ENCODE measurements at places on chromosomes 1 and 21. TPM values are rescaled to one million over a fixed set of nuclear protein-coding genes. Genes with fewer than 3 reads are reported as not detected.
A peak's percentile ranks its signal among the peaks of the same experiment; 100 is the strongest.

Gene FCAMR
- not detected for total RNA-seq

Gene TACSTD2
- not detected for total RNA-seq

Gene SGIP1
- not detected for total RNA-seq

Gene VANGL2
- total RNA-seq, result 6.8 TPM

Gene PTGFR
- 0.44 TPM for total RNA-seq

DNA sequence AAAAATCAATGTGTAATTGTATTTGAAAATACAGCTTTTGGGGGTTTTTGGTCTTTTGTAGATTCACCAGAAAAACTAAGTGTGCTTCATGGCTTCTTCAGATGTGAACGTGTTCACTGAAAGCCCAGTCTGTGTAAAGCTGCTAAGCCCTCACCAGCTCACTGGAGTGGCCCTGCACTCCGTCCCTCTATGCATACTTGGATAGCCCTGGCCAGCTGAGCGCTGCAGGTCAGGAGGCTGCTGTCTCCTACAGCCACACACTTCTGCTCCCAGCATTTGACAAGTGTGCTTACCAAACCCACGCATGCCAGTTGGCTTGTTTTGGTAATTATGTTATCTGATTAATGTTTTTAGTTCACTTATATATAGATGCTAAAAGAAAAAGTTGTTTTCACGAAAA, 163.5 kb downstream of the TLR5 start:
- ATAC-seq, result no peak

DNA sequence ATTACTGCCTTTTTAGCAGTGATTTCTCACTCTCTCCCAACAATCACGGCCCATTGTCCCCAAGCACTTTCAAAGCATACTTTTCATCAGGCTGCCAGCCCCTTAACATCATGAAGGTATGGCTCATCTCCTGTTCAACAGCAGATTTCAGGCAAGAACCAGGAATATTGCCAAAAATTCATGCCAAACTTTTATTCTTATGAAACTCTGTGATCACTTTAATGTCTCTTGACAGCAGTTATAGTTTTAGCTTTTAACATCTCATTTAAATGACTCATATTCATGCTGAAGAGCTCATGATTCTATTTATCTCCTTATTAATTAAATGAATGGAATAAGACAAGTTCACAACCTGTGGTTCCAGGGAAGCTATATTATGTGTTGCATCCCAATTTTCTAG, 235.1 kb downstream of the GRIK1 start:
- ATAC-seq, result no peak

DNA sequence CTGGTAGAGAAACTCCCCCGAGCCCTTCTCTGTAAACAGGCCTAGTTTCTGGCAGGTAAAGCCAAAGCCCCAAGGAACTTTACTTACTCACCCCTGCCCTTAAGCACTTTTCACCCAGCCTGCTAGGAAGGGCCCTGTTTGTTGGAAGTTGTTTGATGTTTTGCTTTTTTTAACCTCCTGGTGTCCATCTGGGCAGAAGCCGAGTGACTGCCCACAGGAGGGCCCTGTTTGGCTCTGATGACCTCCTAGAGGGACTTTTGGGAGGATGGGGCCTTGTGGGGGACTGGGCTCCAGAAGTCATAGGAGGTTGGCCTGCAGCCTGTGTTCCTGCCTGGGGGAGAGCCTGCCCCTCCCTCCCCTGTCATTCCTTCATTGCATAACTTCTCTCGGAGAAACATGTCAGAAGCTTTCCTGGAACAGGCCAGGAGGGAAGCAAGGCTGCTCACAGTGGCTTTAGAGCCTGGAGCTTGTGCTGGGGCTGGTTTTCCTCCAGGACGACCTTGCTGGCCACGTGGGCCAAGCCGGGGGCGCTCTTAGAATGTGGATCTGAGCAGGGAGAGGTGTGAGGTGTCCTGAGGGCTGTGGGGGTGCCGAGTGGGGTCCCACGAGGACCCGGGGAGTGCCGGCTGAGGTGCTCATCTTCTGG, 33.9 kb downstream of the COQ8A start:
- no peak for ATAC-seq

DNA sequence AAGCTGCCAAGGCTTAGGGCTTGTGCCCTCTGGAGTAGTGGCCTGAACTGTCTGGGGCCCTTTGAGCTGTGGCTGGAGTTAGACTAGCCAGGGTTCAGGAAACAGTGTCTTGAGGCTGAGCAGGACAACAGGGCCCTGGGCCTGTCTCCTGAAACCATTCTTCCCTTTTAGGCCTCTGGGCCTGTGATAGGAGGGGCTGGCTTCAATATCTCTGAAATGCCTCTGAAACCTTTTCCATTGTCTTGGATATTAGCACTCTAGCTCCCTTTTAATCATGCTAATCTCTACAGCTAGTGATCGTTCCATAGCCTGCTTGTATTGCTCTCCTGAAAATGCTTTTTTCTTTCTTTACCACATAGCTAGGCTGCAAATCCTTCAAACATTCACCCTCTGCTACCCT, 135.3 kb downstream of the ADGRL4 start:
- ATAC-seq, result no peak

DNA sequence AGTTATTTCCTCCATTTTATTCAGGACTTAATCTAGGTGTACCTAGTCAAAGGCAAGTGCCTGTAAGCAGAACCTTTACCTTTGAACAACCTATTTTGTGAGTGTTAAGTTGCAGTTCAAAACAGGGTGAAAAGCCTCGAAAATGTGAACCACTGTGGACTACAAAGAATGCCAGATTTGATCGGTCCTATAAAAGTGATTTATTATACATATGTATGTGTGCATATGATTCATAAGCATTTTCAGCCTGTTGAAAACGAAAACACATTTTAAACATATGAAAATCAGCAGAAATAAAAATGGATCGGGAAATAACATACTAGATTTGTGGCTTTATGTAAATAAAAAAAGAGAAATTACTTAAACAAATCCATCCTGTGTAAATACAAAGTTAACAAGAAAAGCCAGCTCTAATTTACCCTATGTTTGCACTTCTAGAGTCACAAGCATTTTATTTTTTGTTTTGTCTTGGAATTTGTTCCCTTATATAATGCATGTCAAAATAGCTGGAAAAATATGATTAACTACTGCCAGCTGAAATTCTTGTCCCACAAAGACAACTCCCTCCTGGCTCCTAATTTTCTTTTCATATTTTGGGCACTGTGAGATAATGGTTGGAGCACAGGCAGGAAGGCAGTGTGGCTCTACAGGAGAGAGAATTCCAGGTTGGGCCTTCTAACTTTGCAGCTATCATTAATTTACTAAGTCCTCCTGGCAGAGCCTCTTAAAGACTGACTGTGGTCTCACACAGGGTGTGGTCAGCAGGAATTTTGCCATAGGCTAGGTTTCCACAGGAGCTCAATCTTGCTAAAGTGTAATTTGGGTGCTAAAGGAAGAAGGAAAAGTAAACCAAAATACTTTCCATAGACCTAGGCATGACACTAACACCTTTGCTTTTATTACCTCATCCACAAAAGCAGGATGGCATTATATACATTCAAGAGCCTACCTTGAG, 70.2 kb upstream of the CDC42BPA start:
- no peak for ATAC-seq

GRCh38 chr1:8670371-8670818, 147.0 kb downstream of the RERE start:
- ATAC-seq, result no peak

GRCh38 chr1:209756615-209757445, 977 bp downstream of the TRAF3IP3 start:
- no peak for ATAC-seq

DNA sequence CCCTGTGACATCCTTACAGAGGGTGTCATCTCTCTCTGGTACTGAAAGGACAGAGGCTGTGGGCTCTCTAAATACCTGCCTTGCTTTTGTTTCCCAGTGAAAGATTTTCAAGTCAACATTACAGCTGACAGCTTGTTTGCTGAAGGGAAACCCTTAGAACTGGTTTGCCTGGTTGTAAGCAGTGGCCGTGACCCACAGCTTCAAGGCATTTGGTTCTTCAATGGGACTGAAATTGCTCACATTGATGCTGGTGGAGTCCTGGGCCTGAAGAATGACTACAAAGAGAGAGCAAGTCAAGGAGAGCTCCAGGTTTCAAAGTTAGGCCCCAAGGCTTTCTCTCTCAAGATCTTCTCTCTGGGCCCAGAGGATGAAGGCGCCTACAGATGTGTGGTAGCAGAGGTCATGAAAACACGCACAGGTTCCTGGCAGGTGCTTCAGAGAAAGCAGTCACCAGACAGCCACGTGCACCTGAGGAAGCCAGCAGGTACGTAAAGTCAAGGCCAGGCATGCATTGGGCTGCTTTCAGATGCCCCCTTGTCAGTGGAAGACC, 11.8 kb downstream of the CD101 start:
- peak; percentile 82 for ATAC-seq

GRCh38 chr1:35014486-35014885, 17.3 kb downstream of the ZMYM6 start:
- ATAC-seq, result no peak

DNA sequence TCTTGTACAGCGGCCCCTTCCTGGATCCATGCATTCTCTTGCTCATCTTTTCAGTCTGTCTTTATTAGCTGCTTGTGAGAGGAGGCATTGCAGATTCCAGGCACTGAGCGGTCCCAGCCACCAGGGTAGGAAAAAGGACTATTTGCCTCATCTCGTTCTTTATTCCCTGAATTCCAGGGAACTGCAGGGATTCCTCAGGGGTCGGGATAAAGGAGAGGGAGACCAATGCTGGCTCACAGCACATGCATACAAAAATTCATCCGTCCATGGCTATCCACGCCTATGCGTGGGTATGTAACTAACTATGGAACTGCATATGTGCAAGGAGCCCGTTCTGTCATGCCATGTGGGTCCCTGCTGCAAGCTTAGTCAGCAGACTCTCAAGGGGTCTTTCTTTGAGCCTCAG, 879 bp upstream of the PLPPR5 start:
- peak; percentile 35 for ATAC-seq

- peak; percentile 99 for ATAC-seq
Observed at GRCh38 chr1:241972703-241973369, 15.3 kb downstream of the BECN2 start.

DNA sequence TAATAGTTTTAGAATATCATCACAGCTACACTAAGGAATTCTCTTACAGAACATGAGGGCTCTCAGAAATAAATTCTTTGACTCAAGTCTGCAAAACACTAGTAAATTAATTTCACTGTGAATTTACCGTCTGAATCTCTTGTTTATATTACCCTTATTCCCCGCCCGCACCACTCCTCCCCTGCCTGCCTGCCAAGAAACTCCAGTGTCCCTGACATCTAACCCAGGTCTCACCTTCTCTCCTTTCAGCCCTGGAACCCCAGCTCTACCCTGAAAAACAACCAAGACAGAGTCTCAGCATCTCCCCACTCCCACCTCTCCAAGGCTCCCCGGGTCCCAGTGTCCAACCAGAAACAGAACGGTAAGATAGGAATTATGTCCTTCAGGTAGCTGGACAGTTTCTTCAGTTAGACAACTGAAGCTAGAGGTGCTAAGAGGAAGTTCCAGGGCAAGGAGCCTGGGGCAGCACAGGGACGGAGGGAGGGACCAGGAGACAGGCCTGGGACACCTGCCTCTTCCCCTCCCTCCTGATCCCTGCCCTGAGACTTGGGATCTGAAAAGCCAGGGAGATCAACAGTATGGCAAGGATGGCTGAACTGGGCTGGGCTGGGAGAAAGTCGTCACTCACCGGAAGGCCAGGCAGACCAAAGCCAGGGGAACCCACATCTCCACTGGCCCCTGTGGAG, 15.4 kb downstream of the COL16A1 start:
- ATAC-seq, result no peak

DNA sequence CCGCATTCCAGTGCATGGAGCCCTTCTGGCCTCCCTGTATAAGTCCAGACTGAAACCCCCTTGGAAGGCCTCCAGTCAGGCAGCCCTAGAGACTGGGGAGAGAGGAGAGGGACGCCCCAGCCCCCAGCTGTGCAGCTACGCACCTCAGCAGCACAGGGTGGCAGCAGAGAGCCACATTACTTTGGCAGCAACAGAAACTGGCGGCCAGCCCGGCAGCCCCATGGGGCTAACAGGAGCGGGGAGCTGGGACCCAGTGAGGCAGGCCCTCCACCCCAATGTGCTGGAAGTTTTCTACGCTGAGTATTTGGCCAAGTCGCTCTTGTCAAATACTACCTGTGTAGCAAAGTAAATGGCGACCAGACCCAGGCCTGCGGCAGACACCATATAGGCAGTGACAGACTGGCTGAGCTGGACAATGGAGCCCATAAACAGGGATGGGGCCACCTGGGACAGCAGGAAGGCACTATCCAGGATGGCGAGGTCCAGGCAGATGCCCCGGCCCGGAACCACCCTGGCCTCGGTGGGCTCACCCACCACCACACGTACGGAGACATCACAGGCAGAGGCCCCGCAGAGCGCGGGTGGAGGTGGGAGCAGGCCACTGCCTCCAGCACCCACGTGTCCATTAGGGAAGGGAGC, 21.2 kb downstream of the SLC45A3 start:
- ATAC-seq, result peak; percentile 88

DNA sequence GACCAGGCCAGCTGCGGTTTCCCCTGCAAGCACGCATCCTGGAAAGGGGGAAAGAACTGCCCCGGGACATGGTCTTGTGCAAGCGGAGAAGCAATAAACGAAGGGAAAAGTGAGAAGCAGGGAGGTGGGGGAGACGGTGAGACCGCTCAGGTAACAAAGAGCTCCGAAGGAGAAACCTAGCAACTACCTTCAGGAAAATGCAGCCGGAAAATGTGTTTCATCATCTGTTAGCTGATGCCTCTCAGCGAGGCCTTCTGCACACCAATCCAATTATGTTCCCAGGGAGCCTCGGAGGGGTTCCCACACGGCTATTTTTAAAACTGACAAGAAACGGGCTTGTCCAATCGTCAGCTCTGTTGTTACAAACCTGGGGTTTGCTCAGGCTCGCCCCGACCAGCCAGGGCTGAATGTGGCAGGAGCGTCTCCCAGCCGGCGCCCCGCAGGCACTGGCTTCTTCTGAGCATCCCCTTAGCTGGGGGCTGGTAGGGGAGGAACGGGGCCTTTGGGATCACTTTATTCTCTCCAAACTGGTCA, 3.4 kb downstream of the RIPK4 start:
- ATAC-seq, result no peak

GRCh38 chr1:207084701-207085180, 3.9 kb upstream of the C4BPB start:
- ATAC-seq, result peak; percentile 89

DNA sequence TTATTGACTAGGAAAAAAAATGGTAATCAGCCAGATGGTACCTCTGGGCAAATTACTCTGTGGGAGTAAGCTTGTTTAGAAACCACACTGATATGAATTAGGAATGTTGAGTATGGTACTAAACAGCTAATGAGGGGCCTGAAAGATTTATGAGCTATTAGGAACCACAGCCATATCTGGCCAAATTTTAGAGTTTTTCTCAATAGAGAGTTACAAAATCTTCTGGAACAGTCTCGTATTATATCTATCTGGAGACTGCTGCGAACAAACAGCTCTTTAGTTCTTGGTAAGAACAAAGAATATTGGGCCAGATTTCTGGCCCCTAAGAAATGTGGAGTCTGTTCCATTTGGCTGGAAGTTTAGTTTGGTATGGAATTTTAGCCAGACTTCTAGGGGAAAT, 4.9 kb upstream of the PODN start:
- ATAC-seq, result no peak

- ATAC-seq, result peak; percentile 68
Observed at GRCh38 chr1:36516372-36517010, 33.8 kb upstream of the CSF3R start.

All from motor neuron (in vitro differentiated cells).